Natural killer cell (primary cell): ENCODE measurements at places on chromosomes 5 and 9. TPM values are rescaled to one million over a fixed set of nuclear protein-coding genes. Genes with fewer than 3 reads are reported as not detected.

GRCh38 chr5:154544646-154545045 is 66.6 kb upstream of the HAND1 start:
- peaks cover 4% of the 10 kb centered on the region for H3K4me1 ChIP-seq
- DNase-seq, result no peak
- no peak overlapping the region for H3K27ac ChIP-seq
- no peaks in the 10 kb centered on the region for H3K27me3 ChIP-seq
- no peak overlapping the region for H3K4me3 ChIP-seq
- no peaks in the 10 kb centered on the region for H3K36me3 ChIP-seq

DNA sequence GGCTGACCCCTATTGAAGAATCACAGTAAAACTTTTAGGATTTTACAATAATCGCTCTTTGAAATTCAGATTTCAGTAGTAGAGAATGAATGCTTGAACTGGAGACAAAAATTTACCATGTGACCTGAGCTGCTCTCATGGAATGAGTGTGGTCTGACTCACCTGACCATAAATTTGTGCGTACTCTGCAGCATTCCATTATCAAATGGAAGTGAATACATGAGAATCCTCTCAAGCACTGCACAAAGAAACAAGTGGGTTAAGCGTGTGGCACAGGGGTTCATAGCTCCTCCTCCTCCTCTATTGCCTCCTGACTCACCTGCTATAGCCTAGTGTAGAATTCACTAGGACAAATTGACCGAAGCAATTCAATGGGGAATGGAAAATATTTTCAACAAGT is 269.8 kb upstream of the CDH9 start:
- H3K36me3 ChIP-seq, result no peaks in the 10 kb centered on the region
- no peaks in the 10 kb centered on the region for H3K27me3 ChIP-seq
- no peak for DNase-seq
- no peak overlapping the region for H3K27ac ChIP-seq
- no peaks in the 10 kb centered on the region for H3K4me1 ChIP-seq
- H3K4me3 ChIP-seq, result no peak overlapping the region

GRCh38 chr5:75524591-75524990 is 12.9 kb downstream of the POLK start:
- no peak overlapping the region for H3K27ac ChIP-seq
- no peaks in the 10 kb centered on the region for H3K36me3 ChIP-seq
- peaks cover 2% of the 10 kb centered on the region for H3K4me1 ChIP-seq
- H3K4me3 ChIP-seq, result no peak overlapping the region
- no peak for DNase-seq
- H3K27me3 ChIP-seq, result no peaks in the 10 kb centered on the region

DNA sequence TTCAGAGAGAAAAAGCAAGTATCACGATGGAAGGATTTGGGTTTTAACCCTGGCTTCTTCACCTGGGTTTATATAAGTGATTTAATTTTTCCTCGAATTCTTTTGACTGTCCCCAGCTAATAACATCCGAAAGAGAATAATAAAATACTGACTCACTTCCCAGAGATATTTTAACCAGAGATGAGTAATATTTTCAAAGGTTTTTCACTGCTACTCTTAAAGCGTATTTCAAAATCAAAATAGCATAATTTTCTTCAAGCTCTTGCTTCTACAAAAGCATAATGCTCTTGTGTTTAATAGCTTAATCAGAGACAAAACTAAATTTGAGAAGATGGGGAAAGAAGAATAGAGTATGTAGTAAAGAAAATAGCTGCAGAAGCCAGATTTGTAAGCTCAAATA is 215.2 kb upstream of the PTGER4 start:
- H3K27ac ChIP-seq, result no peak overlapping the region
- H3K27me3 ChIP-seq, result no peaks in the 10 kb centered on the region

GRCh38 chr5:6723816-6724300 is 10.6 kb downstream of the TENT4A start:
- DNase-seq, result no peak
- peaks cover 21% of the 10 kb centered on the region for H3K4me1 ChIP-seq

- H3K36me3 ChIP-seq, result no peaks in the 10 kb centered on the region
- no peaks in the 10 kb centered on the region for H3K4me1 ChIP-seq
- no peak overlapping the region for H3K27ac ChIP-seq
- no peak for DNase-seq
- peaks cover 5% of the 10 kb centered on the region for H3K27me3 ChIP-seq
- H3K4me3 ChIP-seq, result no peak overlapping the region
These were observed 46.8 kb upstream of the RNF20 start for GRCh38 chr9:101486693-101487442.

DNA sequence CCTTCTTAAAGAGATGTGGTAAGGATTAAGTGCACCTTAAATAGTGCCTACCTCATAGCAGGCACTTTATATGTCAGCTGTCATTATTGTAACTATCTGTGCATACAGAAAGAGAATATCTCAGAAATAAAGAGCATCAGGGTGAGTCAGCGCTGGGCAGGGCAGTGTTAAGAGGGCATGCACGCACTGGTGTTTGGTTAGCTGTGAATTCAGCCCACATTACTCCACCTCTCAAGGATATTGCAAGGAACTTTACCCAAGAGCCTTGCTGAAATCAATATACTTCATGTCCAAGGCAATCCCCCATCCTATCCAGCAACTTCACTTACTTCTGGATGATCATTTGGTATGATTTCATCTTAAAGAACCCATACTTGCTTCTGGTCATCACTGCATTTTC is 300.9 kb downstream of the NTRK2 start:
- H3K27ac ChIP-seq, result no peak overlapping the region
- no peaks in the 10 kb centered on the region for H3K36me3 ChIP-seq
- peaks cover 3% of the 10 kb centered on the region for H3K27me3 ChIP-seq
- H3K4me1 ChIP-seq, result no peaks in the 10 kb centered on the region

DNA sequence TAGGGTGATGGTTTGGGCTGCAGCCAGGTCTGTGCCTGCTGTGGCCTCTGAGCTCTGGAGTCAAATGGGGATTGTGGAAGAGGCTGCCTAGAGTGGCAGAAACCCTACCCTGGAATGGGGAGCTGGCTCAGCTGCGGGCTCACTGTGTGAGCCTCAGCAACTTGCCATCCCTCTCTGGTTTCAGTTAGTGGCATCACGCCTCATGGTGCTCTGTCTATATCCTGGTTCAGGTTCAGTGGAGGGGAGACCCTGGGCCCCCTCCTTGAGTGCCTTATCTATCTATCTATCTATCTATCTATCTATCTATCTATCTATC is 132.6 kb downstream of the PHF2 start:
- H3K27me3 ChIP-seq, result peaks cover 2% of the 10 kb centered on the region

- no peak for DNase-seq
- no peaks in the 10 kb centered on the region for H3K36me3 ChIP-seq
- H3K27ac ChIP-seq, result no peak overlapping the region
- no peaks in the 10 kb centered on the region for H3K4me1 ChIP-seq
- H3K27me3 ChIP-seq, result no peaks in the 10 kb centered on the region
These were observed 11.0 kb downstream of the SPARC start for GRCh38 chr5:151675611-151676313.

Gene LCN15
- total RNA-seq, result not detected

Gene MGAT1
- total RNA-seq, result 149 TPM
